ENCODE measurements at places on chromosomes 5 and 9.

DNA sequence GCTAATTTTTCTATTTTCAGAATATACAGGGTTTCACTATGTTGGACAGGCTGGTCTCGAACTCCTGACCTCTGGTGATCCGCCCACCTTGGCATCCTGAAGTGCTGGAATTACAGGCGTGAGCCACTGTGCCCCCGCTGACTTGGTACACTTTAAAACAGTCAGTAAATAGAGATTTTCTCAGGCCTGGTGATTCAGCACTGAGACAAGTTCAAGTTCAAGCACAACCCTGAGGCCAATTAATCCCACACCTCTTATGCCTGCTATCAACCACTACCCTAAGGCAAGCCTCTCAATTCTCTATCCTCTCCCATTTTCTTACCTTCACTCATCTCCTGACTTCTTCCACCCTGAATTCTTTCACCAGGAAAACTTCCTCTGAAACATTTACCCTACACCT is 18.9 kb downstream of the MUSK start:
- DNase-seq = no peak

DNA sequence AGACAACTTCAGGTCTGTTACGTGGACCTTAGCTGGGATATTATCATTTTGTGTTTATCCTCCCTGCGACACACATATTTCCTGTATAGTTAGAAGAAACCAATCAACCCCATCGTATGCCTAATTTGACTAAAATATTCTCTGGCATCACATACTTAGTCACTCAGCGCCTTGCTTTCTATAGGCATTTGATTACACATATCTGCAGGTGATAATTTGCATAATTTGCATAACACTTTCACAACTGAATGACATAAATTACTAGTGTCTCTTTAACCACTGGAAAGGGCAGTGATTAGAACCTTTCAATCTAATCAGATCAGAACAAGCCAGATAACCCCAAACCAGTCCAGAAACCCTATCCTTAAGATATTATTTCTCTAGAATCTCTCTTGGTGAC is 390.2 kb downstream of the TLR4 start:
- DNase-seq = no peak

DNA sequence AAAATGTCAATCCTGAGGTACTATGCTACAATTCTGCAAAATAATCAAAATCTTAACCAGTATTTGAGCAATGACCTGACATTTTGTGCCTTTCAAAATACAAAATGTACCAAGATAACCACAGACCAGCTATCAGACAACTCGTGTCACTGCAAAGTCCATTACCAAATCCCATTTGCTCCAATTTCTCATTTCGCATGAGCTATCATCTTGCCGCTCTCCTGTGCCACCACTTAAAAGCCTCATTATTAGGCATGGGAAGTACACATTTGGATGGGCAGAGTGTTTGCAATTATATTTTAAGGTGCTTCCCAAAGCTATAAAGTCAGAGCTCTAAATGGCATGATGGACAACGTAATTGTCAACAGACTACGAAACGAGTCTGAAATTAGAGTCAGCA is 205.2 kb downstream of the AGTPBP1 start:
- no peak for DNase-seq

- DNase-seq = no peak
Observed at GRCh38 chr9:8649160-8649559, 849.6 kb upstream of the DMAC1 start.

GRCh38 chr9:120702075-120702474 is 12.2 kb downstream of the MEGF9 start:
- no peak for DNase-seq

DNA sequence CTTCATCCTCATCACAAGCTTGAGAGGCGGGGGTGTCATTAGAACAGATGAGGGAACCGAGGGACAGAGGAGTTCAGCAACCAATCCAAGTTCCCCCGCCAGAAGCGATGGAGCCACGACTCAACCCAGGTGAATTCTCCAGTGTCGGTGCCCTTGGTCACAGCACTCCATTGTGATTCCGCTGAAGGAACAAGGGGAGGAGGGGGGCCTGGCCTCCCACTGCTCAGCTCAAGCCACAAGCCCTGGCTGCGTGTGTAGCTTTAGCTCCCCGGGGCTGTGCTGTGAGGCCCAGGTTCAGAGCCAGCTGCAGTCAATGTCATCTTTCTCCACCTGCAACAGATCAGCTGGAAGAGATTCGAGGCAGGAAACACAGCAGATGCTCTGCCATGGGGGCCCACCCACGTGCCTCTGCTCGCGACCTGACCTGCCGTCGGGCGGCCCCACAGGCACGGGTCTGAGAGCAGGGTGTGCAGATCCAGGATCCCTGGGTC is 72.6 kb downstream of the GTF3C4 start:
- no peak for DNase-seq

GRCh38 chr5:59503220-59503619 is 390.3 kb downstream of the PDE4D start:
- no peak for DNase-seq

- DNase-seq = no peak
Observed at GRCh38 chr9:97374811-97375210, 37.1 kb upstream of the TDRD7 start.

DNA sequence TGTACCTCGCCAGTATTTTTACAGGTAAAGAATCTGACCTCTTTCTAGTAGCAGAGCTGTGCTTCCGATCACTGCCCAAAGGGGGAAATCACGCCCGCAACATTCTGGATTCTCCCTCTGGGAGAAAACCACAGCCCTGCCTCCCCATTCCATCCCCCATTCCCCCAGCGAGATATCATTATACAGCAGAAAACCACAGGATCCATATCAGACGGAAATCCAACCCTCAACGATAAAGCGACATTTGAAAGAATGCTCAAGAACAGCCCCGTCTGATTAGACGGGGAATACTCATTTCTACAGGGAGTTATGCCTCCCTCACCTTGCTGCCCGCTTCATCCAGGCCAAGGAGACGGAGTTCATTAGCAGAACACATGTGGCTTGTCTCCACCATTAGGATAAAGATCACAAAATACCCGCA is 172.8 kb downstream of the COL23A1 start:
- DNase-seq = no peak

All from EH (cell line).